Substantia nigra (tissue), 51 donors: ENCODE measurements at places on chromosomes 1 and 21.
A peak's percentile ranks its signal among the peaks of the same experiment; 100 is the strongest.

- no peak for DNase-seq
Observed at GRCh38 chr1:156124557-156125483, 10.3 kb downstream of the LMNA start.

DNA sequence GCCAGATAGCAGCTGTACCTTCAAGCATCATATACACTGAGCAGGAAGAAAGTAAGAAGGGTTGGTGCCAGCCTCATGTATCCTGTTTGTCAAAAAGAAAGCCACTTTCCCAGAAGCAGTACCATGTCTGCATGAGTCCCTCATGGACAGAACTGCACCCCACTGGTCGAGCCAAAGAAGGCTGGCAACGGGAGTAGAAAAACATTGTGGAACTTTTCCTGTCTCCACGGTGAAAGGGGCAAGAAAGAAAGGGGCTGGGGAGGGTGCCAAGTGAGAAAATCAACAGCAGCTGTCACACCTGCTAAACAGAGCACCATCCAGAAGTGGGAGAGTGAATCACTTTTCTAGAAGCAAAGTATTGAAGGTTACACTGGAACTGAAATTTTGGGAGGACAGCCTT is 621.7 kb downstream of the LMO4 start:
- peak; percentile 14 for DNase-seq

GRCh38 chr1:232890340-232890943 is 60.0 kb upstream of the NTPCR start:
- no peak for DNase-seq

DNA sequence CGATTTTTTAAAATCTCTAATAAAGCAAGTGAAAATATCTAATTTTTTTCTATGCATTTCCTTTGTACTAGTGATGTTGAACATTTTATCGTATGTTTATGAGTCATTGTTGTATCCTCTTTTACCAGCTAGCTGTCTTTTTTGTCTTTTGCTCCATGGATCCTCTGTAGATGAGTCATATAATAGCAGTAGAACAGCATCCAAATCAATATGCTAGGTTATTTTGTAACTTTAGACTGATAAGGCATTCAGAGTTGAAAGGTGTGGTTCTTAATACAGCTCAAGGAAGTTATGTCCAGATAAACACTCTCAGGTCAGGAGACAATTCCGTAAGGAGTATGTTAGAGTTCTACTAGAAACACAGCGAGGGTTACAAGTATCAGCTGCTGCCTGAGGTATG is 31.9 kb downstream of the MAP10 start:
- DNase-seq: no peak

DNA sequence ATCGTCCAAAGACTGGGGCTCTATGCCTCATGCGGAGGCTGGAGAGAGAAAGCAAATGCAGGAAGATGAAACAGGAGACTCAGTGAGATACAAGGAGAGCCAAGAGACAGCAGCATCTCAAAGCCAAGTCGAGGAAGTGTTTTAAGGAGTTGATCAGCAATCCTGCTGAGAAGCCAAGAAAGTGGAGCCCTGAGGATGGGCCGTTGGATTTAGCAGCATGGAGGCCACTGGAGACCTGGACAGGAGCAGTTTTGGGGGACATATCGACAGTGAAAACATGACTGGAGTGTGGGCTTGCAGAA is 107.4 kb upstream of the ZBTB40 start:
- DNase-seq: no peak

DNA sequence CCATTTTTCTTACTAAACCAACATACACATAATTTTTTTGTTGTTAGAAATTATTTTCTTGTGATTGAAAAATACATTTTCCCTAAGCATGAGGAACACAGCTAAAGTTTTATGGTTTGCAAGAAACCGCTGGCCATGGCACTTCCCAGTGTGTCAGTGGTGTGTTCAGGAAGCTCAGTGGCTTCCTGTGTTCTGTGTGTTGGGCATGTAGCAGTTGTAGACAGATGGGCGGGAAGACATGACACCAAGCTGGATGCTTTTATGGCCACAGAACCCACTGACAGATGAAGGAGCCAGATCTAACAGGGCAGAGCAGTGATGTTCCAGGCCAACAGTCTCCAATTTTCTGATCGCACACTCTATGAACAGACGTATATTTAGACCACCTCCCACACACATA is 119.8 kb downstream of the GALNT2 start:
- no peak for DNase-seq

- DNase-seq: no peak
Observed at GRCh38 chr1:23590058-23590783, 30.9 kb upstream of the ID3 start.

GRCh38 chr1:19478322-19478721 is 7.0 kb downstream of the CAPZB start:
- no peak for DNase-seq

DNA sequence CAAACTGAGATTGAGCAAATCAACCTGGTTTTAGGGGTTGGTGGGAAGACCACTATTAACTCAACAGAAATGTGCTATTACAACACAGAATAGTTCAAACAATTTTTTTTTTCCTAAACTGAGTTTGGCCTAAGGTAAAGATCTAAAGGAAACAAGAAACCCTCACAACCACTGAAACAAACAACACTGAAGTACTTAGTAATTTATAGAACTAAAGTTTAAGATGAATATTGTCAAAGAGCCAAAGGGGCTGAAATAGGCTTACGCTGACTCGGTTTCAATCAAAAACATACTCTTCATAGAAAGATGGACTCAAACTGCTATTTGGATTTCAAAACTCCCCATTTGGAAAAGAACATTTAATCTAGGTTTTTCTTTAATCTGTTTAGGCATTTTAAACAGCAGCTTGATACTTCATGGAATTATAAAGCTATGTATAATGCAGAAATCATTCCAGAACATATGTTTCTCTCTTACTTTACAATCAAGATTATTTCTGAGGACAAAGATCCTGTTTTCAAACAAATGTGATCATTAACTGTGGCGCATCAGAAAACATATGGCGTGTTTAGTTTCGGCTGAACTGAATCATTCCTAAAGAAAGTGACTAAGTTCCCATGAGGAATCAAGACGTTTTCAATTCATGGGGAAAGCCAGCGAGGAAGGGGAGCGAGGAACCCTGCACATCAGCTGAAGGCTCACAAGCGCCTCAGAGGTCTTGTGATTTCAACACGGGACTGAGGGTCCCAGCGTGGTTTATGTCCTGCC is 62.7 kb downstream of the SYT6 start:
- no peak for DNase-seq

DNA sequence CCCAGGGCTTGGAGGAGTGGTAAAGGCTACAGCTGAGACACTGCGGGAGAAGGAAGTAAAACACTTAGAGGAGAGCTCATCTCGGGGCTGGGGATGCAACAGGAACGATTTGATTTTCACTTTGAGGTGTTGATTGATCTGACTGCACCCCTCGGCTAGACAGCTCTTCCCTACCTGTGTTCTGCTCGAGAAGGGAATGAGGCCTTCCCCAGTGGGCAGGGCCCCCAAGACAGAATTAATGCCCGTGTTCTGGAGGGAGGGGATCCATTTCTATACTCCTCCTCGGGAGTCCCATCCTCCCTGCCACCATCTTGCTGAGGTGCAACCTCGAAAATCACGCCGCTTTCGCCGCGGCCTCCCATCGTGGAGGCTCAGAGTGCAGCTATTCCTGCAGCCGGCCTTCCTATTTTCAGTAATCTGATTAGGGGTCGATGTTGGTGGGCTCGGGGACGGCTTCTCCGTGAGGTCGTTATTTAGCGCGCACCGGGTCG is 2.4 kb downstream of the ATP2B4 start:
- DNase-seq: no peak

DNA sequence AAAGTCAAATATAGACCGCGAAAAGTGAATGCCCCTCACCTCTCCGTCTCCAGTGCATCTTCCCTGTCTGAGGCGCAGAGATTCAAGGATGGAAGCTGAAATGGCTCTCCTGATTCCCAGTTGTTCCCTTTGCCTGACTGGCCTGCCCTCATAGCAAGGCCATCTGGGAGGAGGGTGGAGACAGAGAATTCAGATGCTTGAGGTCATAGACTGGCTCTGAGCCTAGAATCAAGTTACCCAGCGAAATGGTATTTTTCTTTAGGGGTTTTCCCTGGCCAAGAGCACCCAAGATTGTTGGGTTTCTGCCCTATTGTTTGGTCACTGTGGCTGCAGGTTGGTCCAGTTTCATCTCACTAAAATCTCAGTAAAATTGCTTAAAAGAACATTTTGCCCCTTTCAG is 7.2 kb downstream of the METTL13 start:
- no peak for DNase-seq

- no peak for DNase-seq
Observed at GRCh38 chr1:69527273-69527672, 40.4 kb upstream of the LRRC7 start.

DNA sequence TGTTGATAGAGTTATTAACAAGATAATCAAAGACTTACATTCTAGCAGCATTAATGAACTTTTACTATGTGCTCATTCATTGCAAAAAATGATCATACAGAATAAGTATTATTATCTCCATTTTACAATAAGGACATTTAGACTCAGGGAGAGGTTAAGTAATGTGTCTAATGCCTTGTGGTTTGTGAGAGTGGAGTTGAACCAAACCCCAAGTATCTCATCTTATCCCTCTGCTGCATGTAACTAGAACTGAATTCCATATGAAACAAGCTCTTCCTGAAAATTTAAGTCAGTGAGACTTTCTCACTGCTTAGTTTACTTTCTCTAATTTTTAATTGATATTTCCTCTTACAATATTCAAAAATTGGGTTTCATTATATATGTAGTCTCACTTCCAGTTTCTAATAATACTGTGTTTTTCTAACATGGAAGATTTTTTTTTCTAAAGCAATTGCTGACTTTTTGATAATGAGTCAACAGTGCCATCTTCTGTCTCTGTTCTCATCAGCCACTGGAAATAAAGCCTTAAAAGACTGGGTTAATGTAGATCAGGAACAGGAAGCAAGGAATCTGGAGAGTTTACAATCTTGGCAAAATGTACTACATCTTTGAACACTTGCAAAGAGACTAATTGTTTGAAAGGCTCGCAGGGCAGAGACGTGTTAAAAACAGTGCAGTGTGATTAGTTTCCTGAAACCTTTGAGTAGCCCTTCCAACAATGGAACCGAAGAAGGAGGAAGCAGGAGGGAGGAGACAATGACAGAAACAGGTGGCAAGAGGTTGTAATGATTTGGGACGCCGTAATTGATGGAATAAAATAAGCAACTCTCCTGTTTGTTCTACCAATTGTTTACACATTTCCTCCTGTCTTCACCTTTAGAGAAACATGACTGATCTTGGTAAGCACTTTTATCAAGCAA is 567.6 kb downstream of the MRPL39 start:
- DNase-seq: no peak

DNA sequence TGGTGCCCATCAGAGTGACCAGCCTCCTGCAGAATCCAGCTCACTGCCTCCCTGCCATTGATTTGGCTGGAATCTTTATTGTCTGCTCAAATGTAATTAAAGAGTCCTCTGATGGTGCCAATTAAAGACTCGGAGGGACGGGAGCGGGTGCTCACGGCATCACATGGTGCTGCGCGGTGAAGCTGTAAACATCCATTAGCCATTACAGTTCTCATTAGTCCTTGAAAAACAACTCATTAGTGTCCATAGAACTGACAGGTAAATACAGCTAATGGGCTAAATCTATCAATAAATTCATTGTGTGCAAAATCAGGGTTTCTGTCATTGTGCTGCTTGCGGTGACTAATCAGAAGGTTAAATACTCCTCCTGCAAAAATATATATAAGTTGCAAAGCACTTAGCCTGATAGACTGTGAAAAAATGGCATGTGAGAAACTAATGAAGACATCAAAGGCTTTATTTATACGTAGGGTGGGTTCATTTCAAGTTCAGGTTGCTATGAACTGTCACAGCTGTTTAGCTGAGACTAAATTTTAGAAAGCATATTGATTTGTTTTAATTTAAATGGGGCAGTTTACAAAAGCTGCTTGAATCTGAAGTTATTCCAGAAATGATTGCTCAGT is 289.8 kb upstream of the POU3F1 start:
- DNase-seq: no peak

GRCh38 chr1:201640624-201641023 is 101.7 kb downstream of the NAV1 start:
- no peak for DNase-seq

GRCh38 chr21:29233611-29234540 is 64.8 kb upstream of the BACH1 start:
- DNase-seq: no peak

DNA sequence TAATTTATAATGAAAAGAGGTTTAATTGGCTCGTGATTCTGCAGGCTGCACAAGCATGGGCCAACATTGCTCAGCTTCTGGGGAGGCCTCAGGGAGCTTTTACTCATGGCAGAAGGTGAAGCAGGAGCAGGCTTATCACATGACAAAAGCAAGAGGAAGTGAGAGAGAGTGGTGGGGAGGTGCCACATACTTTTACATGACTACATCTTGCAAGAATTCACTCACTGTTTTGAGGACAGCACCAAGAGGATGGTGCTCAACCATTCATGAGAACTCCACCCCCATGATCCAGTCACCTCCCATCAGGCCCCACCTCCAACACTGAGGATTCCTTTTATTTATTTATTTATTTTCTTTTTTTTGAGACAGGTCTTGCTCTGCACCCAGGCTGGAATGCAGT is 5.5 kb upstream of the PLEKHM2 start:
- DNase-seq: no peak

- no peak for DNase-seq
Observed at GRCh38 chr1:119879510-119880434, 16.5 kb downstream of the ADAM30 start.

GRCh38 chr1:19000065-19000464 is 43.6 kb upstream of the IFFO2 start:
- DNase-seq: no peak

- no peak for DNase-seq
Observed at GRCh38 chr1:77614037-77614436, 68.4 kb downstream of the ZZZ3 start.

DNA sequence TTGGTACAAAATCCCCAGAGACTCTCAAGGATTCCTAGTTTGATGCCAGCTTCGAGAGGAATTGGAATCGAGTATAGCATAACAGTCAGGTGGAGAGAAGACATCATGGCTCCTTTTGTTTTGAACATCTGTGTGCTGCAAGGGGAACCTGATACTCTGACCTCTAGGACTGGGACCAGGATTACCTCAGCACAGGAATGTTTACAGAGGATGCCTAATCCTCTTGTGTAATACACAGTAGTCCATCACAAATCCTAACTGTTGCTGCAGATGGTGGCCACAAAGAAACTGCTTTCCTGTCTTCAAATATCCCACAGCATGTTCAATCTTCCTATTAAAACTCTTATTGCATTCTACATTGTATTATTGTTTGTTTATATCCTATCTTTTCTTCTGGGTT is 111.8 kb upstream of the PRMT6 start:
- DNase-seq: no peak

GRCh38 chr21:22490049-22490448 is 1491.8 kb downstream of the NCAM2 start:
- no peak for DNase-seq

GRCh38 chr1:165612062-165612461 is 19.0 kb upstream of the MGST3 start:
- DNase-seq: no peak

- no peak for DNase-seq
Observed at GRCh38 chr1:198598796-198599321, 40.0 kb upstream of the PTPRC start.

- DNase-seq: no peak
Observed at GRCh38 chr1:217681806-217682205, 50.7 kb downstream of the SPATA17 start.

- no peak for DNase-seq
Observed at GRCh38 chr1:2589431-2590232, 3.1 kb downstream of the PRXL2B start.

- no peak for DNase-seq
Observed at GRCh38 chr1:160402001-160402795, 1.8 kb downstream of the VANGL2 start.
